ENCODE measurements at places on chromosomes 4 and X.

- DNase-seq: no peak
These were observed 106.2 kb downstream of the SMIM20 start for GRCh38 chr4:26020083-26020668.

DNA sequence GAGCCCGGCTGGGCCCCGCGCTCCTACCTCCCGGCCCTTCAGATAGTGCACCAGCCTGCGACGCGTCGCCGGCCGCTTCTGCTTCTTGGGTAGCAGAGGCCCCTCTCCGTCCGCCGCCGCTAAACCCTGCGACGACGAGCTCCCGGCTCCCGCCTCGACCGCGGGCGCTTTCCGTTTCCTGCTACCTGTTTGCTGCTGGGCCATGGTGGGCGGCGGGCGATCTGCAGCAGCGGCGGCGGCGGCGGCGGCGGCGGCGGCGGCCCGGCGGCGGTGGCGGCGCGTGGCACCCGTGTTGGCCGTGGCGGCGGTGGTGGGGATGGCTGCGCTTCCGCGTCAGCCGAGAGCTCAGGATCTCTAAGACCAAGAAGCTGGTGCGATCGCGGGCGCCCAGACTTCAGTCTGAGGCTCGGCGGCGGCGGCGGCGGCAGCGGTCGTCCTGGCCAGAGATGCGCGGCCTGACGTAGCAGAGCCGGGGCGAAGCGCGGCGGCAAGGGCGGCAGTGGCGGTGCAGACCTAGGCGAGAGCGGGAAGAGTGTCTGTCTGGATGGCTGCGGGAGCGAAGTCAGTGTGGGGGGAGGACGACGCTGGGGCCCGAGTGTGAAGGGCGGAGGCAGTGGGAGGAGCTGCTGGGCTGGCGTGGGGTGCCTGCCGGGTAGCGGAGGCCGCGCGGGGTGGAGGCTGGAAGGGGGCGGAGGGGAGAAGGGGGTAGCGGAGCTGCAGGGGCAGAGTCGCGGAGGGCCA lies at the start of gene DCAF12L2:
TSS of gene DCAF12L2 (minus strand) at position 569 of the 741 bp plus-strand sequence. CDS start at position 204, 365 bp downstream.
- no peak for DNase-seq

GRCh38 chr4:55931833-55932232 lies 16.9 kb upstream of the CEP135 start:
- DNase-seq: no peak

- no peak for DNase-seq
These were observed 18.5 kb downstream of the ATP5ME start for GRCh38 chr4:655464-656151.

- DNase-seq: no peak
These were observed 1130.9 kb upstream of the PRKX start for GRCh38 chrX:4844376-4844775.

All from activated naive CD4-positive, alpha-beta T cell treated with anti-CD3 and anti-CD28 coated beads, Interleukin-2, amount 50 U/mL, for 72 hours (primary cell).